ENCODE measurements at places on chromosomes 4 and X.

DNA sequence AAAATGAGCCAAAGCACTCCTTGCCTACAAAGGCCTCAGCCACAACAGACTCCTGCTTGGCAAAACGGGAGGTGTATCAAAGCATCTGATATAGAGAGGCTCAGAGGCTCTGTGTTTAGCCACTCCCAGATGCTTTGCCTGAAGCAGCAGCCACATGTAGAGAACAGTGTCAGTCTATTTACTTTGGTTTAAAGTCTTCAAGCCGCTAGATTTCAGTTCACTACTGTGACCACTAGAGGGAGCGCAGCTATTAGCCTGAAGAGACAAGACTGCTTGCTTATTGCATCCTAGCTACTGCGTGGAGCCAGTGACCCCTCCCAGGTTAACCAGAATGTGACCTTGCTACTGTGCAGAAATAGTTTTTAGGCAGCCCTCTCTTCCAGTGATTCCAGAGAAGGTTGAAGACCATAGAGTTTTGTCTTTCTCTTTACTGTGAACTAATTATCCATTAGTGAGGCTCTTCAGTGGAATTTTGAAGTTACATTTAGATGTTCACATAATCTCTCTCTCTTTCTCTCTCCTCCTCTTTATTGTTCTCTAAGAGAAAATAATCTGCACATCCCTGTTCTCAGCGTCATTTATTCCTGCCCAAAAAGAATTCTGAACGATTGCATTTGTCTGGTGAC, 39.3 kb downstream of the BMP3 start:
- no peak for DNase-seq

- no peak for DNase-seq
These were observed 33.7 kb upstream of the GPR34 start for GRCh38 chrX:41655101-41655500.

- no peak for DNase-seq
These were observed 34.8 kb downstream of the UBE2K start for GRCh38 chr4:39732728-39733127.

GRCh38 chr4:18463987-18464559, 442.5 kb upstream of the LCORL start:
- DNase-seq = no peak

DNA sequence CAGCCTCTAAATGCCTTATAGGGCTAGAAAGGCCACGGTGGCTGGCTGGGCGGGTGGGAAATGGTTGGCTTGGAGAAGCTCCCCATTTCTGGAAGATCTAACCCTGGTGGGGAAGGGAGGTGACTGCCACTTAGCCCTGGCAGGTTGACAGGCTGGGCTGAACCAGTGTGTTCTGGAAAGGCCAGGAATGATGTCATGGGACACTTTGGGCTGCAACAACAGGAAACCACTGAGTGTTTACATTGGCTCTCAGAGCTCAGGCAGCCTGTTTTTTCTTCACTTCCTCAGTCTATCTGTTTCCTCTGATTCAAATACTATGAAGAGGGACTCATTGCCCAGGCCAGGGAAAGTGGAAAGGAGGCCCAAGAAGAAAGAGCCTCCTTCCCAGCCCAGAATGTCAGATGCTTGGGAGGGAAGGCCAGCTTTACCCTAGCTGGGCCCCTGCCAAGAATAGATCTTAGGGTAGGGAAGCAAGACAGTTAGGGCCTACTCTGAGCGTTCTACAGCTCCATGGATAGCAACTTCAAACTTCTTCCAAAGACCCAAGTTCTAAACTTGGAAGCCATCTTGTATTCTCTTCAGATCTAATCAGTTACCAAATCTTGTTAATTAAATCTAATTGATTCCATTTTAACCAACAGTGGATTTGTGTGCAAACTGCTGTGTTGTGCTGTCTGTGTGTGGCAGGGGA, 65.8 kb upstream of the MSN start:
- peak; percentile 24 for DNase-seq

GRCh38 chrX:39011454-39012221, 210.4 kb downstream of the MID1IP1 start:
- DNase-seq = no peak

- DNase-seq = no peak
These were observed 33.5 kb upstream of the RASSF6 start for GRCh38 chr4:73653695-73654106.

- no peak for DNase-seq
These were observed 76.0 kb downstream of the ARAP2 start for GRCh38 chr4:36168127-36168878.

GRCh38 chr4:137638934-137639333, 106.6 kb upstream of the PCDH18 start:
- no peak for DNase-seq

DNA sequence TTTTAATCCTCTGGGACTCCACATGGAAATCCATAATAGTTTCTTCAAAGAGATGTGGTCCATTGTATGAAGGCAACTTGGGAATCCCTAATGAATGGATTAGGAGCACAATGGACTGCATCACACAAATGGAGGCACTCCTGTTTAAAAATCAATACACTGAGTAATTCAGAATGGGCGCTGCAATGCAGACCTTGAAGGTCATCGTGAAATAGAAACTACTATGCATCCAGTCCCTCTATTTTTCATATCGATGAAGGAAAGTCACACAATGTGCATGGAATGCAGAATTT, 98.8 kb upstream of the EGFL6 start:
- no peak for DNase-seq

DNA sequence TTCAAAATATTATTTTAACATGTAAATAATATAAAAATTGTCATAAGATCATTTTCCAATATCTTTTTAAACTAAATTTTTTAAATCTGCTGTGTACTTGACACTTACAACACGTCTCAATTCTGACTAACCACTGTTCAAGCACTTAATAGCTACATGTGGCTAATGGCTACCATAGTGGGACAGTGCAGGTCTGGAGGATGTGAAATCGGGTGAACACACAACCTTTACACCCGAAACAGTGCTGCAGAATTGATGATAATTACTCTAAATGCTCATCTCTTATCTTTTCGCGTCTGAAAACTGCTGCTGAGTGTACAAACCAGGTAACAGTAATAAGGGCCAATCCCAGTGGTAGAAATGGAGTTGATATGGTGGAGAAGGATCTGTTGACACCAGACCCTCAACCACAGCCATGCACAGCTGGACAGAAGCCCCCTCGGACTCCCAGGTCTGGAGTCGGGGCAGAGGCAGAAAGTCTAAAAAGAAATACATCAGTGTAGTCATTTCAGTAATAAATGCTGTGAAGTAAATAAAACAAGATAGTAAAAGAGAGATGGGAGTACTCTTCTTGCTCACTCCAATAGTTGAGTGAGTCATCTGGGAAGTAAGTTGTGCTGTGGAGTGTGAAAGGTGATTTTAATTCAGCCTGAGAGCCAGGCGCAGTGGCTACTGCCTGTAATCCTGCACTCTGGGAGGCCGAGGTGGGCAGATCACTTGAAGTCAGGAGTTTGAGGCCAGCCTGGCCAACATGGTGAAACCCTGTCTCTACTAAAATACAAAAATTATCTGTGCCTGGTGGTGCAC, 150.0 kb downstream of the CBR4 start:
- DNase-seq = no peak

DNA sequence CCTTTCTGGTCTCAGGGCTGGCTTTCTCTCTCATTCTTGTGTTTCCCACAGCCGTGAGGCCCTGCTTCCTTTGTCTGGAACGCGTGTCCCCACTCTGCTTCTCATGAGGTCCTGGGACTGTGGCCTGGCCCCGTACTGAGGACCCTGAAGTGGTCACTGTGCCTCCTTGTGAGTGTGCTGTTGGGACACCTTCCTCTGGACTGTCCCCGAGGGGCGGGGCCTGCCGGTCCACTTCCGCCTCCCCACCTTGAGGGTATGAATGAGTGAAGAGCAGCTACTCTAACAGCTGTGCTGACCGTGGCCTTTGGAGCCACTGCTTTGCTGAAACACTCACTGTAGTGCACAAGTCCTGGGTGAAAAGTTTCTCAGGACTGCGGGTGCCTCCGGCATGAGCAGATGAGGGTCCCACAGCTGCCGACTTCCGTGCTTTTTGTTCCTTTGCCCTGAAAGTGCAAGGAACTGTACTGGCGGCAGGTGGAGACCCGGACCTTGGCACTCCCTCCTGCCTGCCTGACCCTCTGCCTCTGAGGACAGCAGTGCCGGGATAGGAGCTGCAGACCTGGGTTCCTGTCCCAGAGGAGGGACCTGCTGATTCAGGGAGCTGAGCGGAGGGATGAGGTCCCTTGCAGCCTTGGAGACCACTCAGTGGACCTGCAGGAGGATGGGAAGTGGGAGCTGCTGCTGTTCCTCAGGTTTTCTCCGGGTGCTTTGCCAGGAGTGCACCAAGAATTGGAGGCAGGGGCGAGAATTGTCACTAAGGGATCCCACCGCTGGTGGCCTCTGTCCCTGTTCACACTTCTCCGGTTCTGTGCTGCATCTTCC, 38.0 kb downstream of the HTT-AS start:
- DNase-seq = no peak

GRCh38 chrX:14546190-14546589, 16.9 kb downstream of the GLRA2 start:
- DNase-seq = no peak

- no peak for DNase-seq
These were observed 15.0 kb upstream of the SLC25A5 start for GRCh38 chrX:119453202-119453601.

- no peak for DNase-seq
These were observed 133.1 kb downstream of the MTNR1A start for GRCh38 chr4:186422296-186422695.

DNA sequence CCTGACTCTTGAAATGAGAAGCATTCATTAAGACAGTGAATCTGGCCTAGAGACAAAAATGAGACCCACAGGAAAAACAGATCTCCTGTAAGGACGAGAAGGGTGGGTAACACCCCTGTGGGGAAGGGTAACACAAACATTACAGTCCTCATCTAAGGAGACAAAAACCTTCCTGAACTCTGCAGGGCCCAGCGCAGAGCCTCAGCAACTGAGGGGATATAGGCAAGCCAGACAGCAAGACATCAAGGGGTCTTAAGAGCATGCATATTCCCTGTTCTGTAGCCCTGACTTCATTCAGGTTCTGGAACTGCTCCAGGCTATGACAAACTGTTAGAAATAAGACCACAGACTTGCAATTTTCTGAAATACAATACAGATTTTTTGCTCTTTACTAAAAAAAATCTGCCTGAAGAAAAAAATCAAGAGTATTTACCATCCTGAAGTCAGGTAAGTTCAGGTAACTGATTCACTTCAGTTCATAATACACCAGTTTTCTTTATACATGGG, 15.5 kb downstream of the COX18 start:
- DNase-seq = no peak

DNA sequence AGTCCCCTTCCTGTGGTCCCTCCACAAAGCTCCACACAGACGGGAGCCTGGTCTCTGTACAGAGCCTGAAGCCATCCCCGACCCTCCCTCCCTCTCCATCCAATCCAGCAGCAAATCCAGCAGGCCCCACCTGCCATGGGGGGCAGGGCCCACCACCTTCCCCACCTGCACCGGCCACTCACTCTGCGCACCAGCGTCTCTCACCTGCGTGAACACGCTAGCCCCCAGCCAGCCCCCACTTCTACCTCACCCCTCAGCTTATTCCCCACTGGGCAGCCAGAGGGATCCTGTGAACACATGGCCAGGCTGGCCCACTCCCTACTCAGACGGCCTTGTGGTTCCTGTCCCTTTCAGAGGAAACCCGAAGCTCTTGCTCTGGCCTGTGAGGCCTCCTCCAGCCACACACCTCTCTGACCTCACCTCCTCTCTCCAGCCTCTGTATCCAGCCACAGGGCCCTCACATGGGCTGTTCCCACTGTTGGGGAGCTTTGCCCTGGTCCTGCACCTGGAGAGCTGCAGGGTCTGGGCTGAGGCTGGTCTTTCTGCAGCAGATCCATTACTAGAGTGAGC, 70.9 kb downstream of the WFS1 start:
- no peak for DNase-seq

GRCh38 chr4:39616651-39617050, 22.0 kb downstream of the SMIM14 start:
- no peak for DNase-seq

DNA sequence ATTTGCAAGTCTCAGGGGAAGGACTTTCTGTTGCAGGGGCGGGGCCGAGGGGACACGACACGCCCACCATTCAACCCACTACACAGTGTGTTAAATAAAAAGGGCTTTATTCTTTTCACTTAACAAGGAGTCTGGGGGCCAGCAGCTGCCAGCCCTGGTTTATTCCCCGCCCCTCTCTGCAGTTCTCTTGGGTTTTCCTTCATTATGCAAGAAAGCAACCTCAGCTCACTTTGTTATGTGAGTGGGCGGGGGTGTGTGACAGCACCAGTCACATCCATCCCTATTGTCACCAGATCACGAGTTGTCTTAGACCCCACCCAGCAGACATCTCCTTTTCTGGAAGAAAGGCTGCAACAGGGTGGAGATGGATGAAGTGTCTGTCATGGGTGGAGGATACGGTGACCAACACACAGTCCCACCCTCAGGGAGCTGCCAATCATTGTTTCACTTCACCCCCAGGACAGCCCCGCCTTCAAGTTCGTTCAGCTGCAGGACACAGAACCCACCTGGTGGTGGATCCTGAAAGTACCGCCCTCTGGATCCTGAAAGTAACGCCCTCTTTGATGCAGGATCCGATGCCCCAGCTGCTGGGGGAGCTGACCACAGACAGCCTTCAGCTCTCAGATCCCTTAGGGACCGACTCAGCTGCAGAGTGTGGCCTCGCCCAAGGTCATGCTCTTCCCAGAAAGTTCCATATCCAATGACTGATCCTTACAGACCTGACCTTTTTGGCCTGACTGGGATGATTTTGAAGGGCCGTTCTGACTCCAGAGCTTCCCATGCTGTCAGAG, 79.6 kb downstream of the SMIM20 start:
- no peak for DNase-seq

DNA sequence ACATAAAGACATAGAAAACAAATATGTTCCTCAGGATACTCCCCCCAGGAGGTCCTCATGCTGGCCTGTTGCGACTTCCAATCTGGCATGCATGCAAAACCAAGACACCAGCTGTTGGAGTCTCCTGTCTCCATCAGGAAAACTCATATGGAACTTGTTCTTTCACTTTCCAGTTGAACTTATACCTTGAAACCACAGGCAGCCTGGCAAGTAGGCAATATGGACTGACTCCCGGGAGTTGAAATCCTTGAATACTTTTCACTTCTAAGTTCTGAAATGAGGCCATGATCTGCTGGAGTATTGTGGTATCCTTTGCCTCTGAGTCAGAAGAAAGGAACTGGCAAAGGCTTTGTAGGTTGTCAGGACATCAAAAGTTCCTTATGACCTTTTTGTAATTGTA, 444.2 kb downstream of the IDS start:
- no peak for DNase-seq

GRCh38 chr4:57490520-57491255, 380.5 kb upstream of the IGFBP7 start:
- DNase-seq = no peak

DNA sequence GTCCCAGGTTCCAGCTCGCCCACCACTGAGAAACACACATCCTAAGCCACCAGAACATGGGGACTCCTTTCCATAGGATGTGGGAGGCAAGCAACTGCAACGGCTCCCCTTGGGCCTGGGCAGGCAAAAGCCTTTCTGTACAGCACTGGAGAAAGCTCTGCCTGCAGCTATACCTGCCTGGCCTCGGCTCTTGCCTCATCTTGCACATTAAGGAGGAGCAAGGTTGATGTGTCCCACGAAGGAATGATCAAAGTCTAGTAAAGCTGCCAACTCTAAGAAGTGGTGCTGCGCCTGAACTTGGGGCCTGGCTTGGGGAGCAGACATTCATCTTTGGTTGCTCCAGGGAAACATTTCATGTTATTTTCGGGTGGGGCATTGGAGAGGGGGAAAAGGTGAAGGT, 19.6 kb downstream of the CCNG2 start:
- no peak for DNase-seq

GRCh38 chr4:98688411-98689290, 30.2 kb upstream of the TSPAN5 start:
- DNase-seq = no peak
